ENCODE measurements at places on chromosomes 4 and X.

DNA sequence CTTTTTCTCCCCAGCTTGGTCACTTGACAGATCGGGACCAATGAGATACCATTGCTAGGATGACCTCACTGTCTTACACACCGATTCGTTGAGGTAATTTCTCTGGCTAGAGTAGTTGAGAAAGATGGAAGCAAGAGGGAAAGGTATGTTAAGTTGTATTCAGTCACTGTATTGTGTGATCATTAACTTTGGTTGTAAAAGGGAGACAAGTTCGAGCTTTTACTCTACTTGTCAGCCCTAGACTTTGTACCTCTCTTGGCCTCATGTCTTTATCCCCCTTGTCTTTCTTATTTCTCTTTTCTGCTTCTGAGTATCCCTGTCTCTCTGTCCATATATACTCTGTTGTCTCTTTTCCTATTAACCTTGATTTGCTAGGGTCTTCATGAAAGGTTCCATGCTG is 15.5 kb downstream of the FMR1 start:
- no peak for DNase-seq

GRCh38 chr4:48752246-48752645 is 27.8 kb downstream of the FRYL start:
- DNase-seq = no peak

DNA sequence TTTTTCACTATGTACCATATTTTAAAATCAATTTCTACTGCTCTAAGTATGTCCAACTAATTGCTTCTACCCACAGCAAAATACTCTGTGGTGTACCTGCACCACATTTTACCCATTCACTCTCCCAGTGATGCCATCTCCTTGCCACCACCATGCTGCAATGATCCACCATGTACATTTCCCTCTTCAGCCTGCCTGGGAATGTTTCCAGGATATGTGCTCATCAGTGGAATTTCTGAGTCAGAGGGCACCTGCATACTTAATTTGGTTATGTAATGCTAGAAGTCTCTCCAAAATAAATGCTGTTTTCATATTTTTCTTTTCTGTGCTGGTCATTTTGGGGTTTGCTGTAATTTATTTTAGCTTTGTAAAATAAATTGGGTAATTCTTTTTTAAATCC is 33.2 kb upstream of the OCIAD2 start:
- DNase-seq = no peak

DNA sequence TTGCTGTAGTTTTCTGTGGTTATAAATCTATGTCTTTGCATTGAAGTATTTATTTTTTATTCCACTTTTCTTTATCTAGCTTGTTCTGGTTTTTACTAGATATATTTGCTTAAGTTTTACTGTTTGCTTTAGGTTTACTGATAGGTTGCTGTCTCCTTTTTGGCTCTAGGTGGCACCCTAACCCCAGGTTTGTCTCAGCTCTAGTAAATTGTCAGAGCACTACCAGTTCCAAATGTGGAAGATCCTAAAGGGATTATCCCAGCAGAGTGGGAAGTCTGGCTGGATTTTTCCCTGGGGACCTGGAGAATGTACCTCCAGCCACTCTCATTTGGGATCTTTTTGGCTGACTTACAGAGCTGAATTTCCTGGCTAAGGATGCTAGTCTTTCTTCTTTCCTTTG is 106.1 kb downstream of the PBDC1 start:
- DNase-seq = peak; percentile 84

GRCh38 chrX:69321006-69321655 is 155.9 kb upstream of the PJA1 start:
- no peak for DNase-seq

GRCh38 chr4:186904101-186904500 is 180.4 kb upstream of the FAT1 start:
- no peak for DNase-seq

GRCh38 chrX:118718737-118719136 is 8.7 kb upstream of the IL13RA1 start:
- DNase-seq = no peak

GRCh38 chr4:95087657-95088455 is 330.1 kb downstream of the BMPR1B start:
- no peak for DNase-seq

DNA sequence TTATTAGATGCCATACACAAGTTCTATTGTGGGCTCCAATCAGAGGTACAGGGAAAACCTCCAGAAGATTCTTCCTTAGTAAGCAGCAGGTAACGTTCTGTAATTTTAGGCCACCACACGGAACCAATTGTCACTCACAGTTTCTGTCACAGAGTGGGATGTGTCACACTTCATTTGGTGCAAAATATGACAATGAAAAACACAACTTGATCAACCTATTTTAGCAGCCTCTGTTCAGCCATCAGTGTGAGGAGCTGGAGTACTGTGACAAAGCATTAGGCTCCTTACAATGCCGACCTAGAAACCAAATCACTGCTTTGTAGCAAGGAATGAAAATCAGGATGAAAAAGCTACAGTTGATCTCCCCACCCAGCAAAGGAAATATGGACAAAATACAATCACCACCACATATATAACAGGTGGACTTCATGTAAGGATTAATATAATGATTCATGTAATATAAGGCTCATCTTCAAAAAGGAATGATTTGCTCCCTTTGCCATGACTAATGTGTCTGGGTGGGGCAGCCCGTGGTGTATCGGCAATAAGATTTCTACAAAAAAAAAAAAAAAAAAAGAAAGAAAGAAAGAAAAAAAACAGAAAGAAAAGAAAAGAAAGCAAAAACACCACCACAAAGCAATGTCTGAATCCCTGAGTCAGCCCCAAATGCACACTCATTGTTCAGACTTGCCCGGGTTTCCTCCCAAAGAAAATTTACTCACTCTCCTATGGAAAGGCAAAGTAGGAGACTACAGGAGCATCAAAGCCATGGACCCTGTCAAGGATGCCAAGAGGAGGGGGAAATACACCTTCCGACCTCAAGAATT is 36.0 kb downstream of the SLC9A7 start:
- no peak for DNase-seq

DNA sequence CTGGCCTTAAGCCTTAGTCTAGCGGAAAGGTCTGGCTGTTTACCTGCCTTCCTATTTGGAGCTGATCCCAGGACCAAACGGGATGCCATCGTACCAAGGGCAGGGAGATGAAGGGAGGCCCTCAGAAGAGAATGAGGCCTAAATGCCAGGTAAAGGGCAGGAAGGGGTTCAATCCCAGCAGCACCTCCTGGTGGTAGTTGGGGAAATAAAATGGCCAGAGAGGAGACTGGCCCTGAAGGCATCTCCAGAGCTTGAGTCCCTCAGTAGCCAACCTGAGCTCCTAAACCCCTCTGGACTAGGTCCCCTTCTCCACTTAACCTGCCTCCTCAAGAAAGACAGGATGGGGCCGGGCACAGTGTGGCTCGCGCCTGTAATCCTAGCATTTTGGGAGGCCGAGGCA is 53.7 kb downstream of the KDM5C start:
- no peak for DNase-seq

DNA sequence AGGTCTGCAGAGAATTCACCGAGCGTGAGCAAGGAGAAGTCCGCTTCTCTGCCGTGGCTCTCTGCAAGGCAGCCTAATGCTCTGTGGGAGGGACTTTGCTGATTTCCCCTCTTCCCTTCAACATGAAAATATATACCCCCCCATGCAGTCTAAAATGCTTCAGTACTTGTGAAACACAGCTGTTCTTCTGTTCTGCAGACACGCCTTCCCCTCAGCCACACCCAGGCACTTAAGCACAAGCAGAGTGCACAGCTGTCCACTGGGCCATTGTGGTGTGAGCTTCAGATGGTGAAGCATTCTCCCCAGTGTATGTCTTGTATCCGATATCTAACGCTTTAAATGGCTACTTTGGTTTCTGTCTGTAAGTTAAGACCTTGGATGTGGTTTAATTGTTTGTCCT is 11.3 kb downstream of the UCHL1 start:
- peak; percentile 85 for DNase-seq

GRCh38 chr4:128163177-128164117 is 102.3 kb downstream of the LARP1B start:
- no peak for DNase-seq

DNA sequence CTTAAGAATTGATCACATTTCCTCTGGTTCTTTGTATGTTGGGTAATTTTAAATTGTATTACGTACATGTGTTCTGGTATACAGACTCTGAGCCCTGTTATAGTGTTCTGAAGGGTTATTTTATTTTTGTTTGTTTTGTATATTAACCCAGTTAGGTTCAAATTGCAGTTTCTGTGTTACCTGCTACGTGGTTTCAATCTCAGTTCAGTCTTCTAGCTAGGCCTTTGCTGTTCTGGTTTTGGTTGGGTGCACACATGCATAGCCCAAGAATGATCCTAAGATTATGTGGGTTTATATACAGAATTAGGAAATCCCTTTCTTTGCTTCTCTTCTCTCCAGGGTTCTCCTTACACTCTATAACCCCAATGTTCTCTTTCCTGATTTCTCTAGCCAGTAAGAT is 161.0 kb downstream of the PPP1R2C start:
- DNase-seq = no peak

DNA sequence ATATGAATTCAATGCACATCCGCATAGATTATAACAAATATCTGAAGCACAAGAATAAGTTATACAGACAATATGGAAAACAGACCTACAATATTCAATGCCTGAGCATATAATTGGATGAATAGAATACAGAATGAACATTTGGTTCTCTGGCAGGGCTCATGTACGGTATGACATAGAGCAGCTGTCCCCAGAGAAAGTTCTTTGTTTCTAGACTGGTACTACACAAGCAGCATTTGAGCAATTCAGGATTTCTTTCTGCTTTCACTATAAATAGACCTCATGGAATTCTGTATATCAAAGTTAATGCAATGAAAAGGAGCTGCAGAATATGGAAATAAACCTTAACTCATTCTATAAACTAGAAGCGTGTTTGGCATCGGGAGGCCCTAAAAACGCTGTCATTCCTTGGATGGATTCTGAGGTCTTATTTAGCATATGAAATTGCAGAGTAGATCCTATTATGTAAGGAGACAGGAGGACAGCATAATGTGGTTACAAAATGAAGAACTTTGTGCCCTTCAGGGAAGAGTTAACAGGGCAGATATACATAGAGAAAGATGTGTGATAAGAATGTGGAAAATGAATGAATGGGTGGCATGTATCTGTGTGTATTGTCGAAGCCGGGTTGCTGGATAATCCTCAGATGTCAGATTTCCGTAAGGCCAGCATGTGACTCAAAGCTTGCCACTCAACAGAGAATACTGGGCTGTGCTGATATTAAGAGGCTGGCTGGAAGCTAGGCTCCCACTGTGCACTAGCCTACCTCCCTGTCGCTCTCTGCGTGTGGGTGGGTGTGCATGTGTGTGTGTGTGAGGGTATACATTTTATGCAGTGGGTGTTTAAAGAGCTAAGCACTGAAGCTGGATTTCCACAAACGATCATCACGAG is 103.3 kb upstream of the SLC4A4 start:
- DNase-seq = peak; percentile 16

- DNase-seq = no peak
Observed at GRCh38 chr4:84319124-84319523, 180.0 kb downstream of the NKX6-1 start.

- no peak for DNase-seq
Observed at GRCh38 chr4:140090215-140090731, 63.7 kb downstream of the MAML3 start.

GRCh38 chrX:38109042-38109898 is 102.9 kb downstream of the SYTL5 start:
- peak; percentile 79 for DNase-seq

DNA sequence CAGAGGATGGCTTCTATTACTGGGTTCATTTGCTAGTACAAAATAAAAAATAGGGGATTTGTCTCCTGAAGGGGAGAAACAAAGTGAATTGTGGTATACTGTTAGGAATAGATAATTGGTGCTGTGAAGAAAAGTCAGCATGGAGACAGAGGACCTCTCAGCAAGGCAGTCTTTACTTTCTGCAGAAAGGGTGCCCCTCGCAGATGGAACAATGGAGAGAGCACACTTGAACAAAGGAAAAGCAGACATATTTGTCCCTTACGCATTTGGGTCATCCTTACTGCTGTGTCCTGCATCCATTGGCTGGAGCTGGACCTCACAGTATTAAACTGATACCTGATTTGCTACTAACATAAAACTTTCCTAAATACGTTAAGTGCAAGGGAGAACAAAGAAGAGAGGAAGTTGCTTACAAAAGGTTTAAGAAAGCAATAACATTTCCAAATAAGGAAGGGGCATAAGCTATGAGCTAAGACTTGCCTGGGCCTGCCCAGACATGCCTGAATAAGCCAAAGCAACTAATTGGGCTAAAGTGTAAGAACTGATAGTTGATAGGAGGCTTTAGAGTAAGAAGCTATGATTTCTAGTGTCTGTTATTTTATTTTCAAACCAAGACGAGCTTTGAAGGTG is 83.8 kb downstream of the CCKAR start:
- DNase-seq = peak; percentile 18

DNA sequence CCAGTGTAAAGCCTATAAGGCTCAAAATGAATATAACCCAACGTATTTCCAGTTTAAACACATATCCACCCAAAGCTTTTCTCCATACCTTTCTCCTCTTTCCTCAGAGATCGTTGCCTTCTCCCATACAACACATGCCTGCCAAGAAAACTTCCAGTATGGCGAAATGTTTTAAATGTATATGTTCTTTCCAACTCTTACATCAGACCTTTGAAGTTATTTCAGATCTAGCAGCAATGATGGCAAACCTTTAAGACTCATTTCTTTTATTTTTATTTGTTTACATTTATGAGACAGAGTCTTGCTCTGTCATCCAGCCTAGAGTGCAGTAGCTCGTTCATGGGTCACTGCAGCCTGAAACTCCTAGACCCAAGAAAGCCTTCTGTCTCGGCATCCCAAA is 265.4 kb downstream of the BMPR1B start:
- no peak for DNase-seq

- no peak for DNase-seq
Observed at GRCh38 chr4:106273831-106274230, 42.2 kb downstream of the TBCK start.

DNA sequence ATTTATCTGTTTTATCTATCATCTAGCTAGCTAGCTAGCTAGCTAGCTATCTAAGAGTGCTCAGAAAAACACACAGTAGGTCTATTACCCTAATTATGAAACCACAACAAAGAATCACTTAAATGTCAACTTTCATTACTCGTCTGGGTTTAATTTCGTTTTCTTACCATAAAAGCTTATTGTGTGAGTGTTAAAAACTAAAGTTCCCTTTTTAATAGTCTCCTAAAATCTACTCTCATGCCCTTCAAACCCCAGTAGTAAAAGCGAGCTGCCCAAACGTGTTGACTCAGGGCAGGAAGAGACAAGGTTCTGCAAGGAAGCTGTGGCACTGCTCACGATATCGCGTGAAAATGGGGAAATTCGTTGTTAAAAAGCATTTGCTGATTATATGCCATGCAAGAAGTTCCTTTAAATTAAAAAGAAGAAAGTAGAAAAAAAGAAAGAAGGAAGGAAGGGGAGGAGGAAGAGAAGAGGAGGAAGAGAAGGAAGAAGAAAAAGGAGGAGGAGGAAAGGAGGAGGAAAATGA is 595 bp downstream of the MBNL3 start:
- peak; percentile 8 for DNase-seq

GRCh38 chr4:184695178-184695896 is 38.6 kb downstream of the CENPU start:
- DNase-seq = no peak

GRCh38 chrX:132748909-132749308 is 209.5 kb downstream of the HS6ST2 start:
- peak; percentile 20 for DNase-seq
